HepG2 (cell line): ENCODE measurements at places on chromosomes 3 and 15. TPM values are rescaled to one million over a fixed set of nuclear protein-coding genes. Genes with fewer than 3 reads are reported as not detected.

DNA sequence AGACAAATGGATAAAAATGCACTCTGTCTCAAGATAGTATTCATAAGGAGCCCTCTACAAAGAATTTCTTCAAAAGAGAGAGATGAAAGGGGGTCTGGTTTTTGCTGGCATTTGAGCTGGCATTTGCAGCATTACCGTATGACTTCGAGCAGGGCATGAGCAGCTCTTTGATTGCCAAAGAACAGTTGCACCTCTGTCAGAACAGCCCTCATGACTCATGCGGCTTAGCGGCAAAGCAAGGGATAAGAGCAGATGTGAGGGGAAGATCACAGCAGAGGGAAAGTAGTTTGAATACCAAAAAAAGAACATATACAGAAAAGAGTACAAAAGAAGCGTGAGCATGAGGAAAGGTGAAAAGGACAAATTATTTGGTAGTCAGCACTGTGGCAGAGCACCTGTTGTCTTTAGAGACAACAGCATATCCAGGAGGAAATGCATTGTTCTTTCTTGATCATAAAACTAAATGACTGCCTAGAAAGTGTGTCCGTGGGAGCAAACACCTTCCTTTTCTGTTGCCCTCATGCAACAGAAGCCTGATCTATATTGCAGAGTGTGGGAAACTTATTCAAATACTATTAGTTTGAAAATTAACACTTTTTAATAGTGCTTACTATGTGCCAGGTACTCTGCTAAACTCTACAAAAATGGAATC, 80.5 kb upstream of the SLC24A5 start:
- DNase-seq = no peak
- no peaks in the 10 kb centered on the region for H3K36me3 ChIP-seq
- no peak overlapping the region for H3K27ac ChIP-seq
- H3K4me3 ChIP-seq = no peak overlapping the region
- no peaks in the 10 kb centered on the region for H3K27me3 ChIP-seq
- no peaks in the 10 kb centered on the region for H3K4me1 ChIP-seq

- no peak overlapping the region for H3K4me3 ChIP-seq
- H3K36me3 ChIP-seq = peaks cover 47% of the 10 kb centered on the region
- H3K27me3 ChIP-seq = no peaks in the 10 kb centered on the region
- peak; percentile 58 for DNase-seq
- H3K4me1 ChIP-seq = peaks cover 36% of the 10 kb centered on the region
These were observed 4.5 kb downstream of the RPS17 start for GRCh38 chr15:82535566-82536408.

- no peak overlapping the region for H3K27ac ChIP-seq
- no peak overlapping the region for H3K4me3 ChIP-seq
- H3K27me3 ChIP-seq = no peaks in the 10 kb centered on the region
These were observed 24.2 kb downstream of the PXYLP1 start for GRCh38 chr3:141255846-141256261.

DNA sequence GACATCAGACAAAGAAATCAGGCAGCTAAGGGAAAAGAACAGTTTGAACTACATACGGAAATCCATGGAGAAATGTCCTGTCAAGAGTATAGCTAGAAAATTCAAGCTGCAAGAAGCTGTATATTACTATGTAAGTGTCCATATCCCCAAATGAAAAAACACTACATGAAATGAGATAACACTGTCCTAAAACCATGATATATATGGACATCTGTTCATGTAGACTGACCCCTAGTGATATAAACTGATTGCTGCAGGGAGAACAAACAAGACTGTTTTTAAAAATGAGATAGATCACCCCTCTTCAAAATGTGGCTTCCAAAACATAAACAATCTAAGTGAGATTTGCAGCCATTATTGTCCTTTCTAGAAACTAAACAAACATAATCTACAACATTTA, 985.6 kb downstream of the EPHA3 start:
- H3K36me3 ChIP-seq = no peaks in the 10 kb centered on the region
- H3K4me1 ChIP-seq = no peaks in the 10 kb centered on the region
- H3K27ac ChIP-seq = no peak overlapping the region

- peaks cover 70% of the 10 kb centered on the region for H3K27me3 ChIP-seq
- H3K4me3 ChIP-seq = no peak overlapping the region
- no peaks in the 10 kb centered on the region for H3K36me3 ChIP-seq
- DNase-seq = no peak
- H3K27ac ChIP-seq = no peak overlapping the region
These were observed 43.2 kb upstream of the POLG start for GRCh38 chr15:89377842-89378295.

GRCh38 chr3:127012091-127012490, 29.2 kb downstream of the PLXNA1 start:
- no peak for DNase-seq
- H3K27me3 ChIP-seq = no peaks in the 10 kb centered on the region
- no peak overlapping the region for H3K4me3 ChIP-seq
- H3K36me3 ChIP-seq = peaks cover 16% of the 10 kb centered on the region

Gene SLC51B
- polyA plus RNA-seq = 12.0 and 14.9 TPM in 2 replicates

Gene TRIM42
- polyA plus RNA-seq = not detected in 2 replicates
